ENCODE measurements at places on chromosomes 3 and 15.

DNA sequence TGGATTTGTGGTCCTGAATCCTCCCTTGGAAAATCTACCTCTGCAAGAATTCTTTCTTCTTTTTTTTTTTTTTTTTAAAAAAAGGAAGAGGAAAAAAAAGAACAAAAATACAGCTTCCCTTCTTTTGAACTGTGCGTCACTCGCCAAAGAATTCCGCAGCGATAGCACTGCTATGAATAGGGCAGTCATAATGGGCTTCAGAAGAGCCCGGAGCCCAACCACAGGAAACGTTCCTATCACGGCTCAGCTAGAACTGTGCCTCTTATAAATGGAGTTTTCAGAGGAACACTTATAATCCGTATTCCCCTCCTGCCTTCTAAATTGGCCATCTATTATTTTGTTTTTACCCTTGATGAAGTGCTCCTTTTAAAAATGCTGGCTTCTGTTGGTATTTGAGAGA is 227.7 kb downstream of the ADAMTS17 start:
- no peak for DNase-seq

DNA sequence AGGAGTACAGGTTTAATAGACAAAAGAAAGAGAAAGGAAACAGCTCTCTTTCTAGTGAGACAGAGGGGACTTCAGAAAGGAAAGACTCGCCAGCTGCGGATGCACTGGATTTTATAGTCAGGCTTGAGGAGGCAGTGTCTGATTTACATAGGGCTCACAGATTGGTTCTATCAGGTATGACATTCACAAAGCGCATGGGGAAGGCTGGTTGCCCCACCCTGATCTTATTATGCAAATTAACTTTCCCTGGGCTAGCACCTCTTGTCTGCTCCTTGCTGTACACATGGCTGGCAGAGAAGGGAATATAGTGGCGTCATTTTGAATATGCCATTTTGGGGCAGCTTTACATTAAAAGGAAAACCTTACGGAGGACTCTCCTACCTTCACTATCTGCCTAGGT is 938.4 kb upstream of the SEMA6D start:
- DNase-seq = no peak

GRCh38 chr15:48814286-48814685 is 3.4 kb upstream of the CEP152 start:
- no peak for DNase-seq

DNA sequence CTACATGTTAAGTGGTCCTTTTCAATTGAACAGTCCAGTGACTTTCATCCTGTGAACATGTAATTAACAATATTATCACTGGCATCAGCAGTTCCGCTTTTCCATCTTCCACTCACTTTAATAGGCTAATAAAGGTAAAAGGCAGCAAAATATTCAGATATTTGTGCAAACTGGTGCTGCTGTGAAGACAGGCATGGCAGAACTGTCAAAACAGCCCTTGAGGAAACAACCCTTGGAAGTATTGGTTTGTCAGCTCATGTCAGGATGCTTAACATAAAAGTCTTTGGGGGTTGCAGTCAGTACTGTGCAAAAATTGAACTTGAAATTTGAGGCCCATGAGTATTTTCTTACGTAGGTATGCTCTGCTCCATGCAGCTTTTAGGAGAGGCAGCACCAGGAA is 72.0 kb upstream of the CMTM7 start:
- DNase-seq = no peak

- DNase-seq = no peak
These were observed 106.7 kb downstream of the ZNF621 start for GRCh38 chr3:40631341-40631995.

- no peak for DNase-seq
These were observed 2.1 kb upstream of the SRPRB start for GRCh38 chr3:133803469-133803868.

GRCh38 chr15:92505611-92506010 is 111.9 kb downstream of the ST8SIA2 start:
- DNase-seq = no peak

GRCh38 chr3:197317250-197317963 is 19.0 kb upstream of the DLG1 start:
- DNase-seq = no peak

DNA sequence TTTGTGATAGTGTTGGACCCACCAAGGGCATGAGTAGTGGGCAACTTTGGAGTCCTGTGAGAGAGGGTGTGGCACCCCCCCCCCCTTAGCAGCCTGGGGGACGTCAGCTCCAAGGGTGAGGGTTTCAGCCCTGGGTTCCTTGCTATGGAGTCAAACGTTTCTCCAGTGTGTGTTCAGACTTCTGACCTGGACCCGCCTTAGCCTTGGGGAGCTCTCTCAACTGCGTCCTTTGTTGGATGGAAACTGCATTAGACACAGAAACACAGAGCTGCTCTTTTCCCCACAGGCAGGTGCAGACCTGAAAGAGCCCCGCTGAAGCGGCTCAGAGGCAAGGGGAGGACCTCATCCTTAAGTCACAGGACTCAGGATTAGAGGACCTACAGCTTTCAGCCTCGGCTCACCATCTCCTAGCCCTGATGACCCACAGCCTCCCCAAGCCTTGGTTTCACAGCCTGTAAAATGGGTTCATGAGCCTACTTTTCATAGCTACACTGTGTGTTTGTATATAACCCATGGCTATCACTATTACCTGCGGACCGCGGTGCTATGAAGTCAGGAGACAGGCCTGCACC is 19.9 kb downstream of the ZNF710 start:
- no peak for DNase-seq

DNA sequence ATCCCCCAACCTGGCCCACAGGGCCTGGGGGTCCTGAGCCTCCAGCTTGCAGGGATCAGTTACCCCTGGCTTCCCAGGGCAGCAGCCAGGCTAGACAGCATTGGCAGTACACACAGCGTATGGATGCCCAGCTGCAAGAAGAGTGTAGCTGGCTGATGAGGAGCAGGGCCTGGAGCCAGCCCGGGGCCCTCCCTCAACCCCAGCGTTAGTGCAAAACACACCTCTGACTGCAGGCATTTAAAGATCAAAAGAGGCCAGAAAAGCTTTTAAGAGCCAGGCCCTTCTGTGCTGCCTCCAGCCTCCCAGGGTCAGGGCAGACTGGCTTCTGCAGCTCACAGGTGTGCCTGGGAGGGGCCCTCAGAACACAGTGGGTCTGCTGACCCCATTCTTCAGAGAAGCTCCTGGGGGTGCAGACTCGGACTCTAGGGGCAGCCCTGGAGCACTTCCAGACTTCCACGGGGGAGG is 110.6 kb downstream of the ETFA start:
- no peak for DNase-seq

DNA sequence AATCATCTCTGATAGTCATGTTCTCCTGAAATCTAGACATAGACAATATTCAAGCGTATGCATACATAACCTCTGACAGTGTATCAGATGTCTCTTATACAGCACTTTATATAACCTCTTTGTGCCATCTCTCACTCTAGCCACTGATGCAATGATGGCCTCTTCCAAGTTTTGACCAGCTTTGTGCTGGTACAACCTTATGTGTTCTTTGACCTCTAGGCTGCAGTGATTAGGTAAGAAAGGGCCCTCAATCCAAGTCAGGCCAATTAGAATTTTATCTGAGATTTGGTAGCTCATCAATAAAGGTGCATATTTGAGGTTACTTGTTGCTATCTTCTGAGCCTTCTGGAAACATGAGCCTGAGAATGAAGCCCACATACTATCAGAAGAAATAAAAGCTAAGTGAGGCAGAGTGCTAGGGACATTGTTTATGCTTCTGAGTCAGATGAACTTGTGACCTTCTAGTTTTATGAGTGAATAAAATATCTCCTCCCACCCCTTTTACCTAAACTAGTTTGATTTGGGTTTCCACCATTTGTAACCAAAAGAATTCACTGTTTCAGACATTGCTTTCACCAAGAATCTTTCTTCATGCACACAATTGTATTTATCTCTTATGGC is 283.2 kb upstream of the SUCLG2 start:
- DNase-seq = no peak

DNA sequence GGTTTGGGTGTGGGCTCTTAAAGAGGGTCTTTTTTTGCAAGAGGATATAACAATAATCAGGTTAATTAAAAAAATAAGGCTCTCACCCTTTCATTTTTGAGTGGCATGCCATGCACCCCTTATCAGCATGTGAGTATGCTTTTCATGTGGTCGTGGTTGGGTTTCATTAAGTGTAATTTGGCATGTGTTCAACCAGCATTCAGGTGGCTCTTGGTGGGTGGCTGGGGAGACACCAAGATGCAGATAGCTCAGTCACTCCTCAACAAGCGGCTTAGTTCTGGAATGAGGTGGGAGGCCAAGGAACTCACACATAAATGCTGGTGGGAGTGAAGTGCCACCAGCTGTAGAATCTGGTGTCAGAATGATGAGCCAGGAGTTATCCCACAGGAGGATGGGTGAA is 66.8 kb downstream of the FLNB start:
- no peak for DNase-seq

DNA sequence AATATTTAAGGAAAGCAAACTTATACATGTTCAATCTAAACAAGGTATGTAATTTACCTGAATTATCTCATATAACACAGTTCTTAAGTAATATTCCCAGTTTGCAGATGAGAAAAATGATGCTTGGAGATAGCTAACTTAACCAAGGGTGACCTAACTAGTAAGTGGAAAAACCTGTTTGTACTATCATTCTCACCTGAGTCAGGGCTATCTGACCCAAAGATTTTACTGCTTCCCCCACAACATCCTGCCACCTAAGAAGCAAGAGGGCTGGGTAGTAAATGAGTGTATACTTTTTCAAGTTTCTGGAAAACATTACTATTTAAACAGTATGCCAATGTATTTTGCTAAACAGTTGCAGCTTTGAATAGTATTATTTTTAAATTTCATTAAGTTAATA is 10.6 kb downstream of the TP63 start:
- no peak for DNase-seq

DNA sequence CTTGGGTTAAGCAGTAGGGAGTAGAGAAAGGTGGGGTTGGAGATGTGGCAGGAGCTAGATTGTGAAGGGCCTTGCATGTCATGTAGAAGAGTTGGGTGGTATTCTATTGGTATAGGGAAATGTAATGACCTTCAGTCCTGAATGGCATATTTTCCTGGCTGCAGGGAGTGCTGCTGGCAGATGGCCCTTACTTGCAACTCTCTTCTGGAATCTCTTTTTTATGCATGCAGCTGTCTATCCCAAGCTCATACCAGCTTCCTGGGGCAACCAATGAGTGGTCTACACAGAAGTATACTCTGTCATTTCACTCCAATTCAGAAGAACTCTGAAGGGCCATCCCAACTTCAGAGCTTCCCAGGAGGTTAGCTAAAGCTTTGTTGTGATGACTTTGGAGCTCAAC is 144.7 kb upstream of the ANKRD28 start:
- no peak for DNase-seq

DNA sequence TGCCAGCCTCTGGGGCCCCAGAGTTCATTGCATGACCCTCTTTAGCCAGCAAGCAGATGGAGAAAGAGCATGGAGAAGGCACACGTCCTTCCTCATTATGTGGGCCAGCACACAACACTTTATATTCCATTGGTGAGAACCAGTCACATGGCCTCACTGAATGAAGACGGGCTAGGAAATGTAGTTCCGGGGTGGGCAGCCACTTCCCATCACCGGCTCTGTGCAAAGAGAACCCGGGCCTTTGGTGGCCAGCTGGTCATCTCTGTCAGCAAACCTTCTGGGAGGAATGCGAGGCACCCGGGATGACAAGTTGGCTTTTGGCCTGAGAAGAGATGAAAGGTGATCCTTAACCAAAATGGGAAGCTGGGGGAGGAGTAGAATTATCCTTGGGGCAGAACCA is 90.2 kb upstream of the VGLL4 start:
- no peak for DNase-seq

DNA sequence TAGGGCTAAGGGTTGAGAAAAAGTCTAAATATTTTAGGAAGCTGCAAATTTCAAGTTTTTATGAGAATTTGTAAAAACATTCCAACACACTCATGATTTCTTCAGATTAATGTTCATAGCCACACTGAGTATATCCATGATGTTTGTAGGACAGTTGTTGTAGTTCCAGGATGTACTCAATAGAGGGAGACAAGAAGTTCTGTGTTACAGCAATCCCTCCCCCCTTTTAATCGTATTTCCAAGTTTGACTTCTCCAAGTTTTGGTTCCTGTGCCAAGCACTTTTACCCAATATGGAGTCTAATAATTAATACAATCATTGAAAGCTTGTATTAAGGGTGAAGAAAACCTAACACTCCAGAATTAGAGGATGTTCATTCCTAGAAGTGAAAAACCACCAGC is 143.4 kb downstream of the FEZF2 start:
- no peak for DNase-seq

DNA sequence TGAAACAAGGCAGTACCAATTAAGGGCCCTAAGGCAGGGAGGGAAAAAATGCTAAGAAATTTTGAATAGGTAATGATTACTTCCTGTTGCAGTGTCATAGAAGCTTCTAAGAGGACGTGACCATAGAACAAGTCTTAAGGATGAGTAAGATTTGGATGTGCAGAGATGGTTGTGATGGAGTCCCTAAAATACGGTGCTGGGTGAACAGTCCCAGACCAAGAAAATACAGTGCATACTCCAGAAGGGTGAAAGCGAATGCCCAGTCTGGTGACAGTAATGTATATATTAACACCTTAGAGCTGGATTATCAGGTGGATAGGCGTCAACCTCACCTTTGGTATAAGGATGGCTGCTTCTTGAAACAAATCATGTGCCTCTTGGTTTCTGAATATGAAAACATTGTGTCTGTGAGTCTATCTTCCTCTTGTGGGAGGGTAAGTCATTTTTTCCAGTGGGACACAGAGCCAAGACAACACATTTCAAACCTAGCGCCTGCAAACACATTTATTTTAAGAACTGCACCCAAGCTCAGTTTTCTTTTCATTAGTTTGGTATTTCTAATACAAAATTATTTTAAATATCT is 101.2 kb upstream of the TP63 start:
- DNase-seq = no peak

DNA sequence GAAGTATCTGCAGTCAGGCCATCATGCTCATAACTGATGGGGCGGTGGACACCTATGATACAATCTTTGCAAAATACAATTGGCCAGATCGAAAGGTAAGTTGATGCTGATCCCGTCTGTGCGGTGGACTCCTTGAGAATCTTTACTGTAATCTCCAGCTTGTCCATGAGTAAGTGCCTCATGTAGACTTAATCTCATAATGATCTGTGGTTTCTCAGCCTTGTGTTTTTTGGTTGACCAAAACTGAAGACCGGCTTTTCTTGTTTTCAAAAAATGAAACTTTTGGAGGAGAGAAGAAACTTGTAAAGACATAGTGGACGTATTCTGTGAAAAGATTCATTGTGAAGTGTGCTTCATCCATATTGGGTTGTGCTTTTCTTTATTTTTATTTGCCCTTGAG is 285.7 kb downstream of the LRTM1 start:
- DNase-seq = no peak

DNA sequence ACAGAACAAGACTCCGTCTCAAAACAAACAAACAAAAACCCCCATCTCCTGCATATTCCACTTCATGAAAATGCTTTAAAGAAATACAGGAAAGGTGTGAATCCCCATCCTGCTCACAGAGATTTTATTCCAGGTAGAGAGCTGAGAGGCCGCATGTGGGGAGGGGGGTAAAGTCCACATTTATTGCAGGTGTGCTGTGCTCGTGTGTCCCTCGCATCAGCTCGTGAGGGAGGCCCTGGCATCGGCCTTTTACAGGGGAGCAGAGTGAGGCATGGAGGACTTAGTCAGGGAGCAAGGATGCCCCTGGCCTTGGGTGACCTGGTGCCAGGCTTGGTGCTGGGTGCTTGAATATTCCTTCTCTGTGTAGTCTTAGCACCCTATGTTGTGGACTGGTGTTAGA is 413.5 kb upstream of the C2CD4B start:
- DNase-seq = no peak

All from stimulated activated CD8-positive, alpha-beta memory T cell treated with anti-CD3 and anti-CD28 coated beads, Interleukin-7, amount 100 ng/mL, for 1 hour (primary cell).